ENCODE measurements at places on chromosomes 1 and 21.

- DNase-seq, result no peak
Observed at GRCh38 chr1:117631359-117632160, 25.7 kb downstream of the TENT5C start.

GRCh38 chr1:31523769-31524168 lies 52.5 kb upstream of the TINAGL1 start:
- DNase-seq, result no peak

- no peak for DNase-seq
Observed at GRCh38 chr21:45511007-45511406, 31.2 kb downstream of the SLC19A1 start.

GRCh38 chr1:85454214-85454613 lies 10.7 kb downstream of the DDAH1 start:
- no peak for DNase-seq

GRCh38 chr1:156063997-156064285 lies 3.0 kb downstream of the RAB25 start:
- DNase-seq, result no peak

GRCh38 chr1:224770336-224770693 lies 154.2 kb downstream of the CNIH3 start:
- DNase-seq, result no peak

DNA sequence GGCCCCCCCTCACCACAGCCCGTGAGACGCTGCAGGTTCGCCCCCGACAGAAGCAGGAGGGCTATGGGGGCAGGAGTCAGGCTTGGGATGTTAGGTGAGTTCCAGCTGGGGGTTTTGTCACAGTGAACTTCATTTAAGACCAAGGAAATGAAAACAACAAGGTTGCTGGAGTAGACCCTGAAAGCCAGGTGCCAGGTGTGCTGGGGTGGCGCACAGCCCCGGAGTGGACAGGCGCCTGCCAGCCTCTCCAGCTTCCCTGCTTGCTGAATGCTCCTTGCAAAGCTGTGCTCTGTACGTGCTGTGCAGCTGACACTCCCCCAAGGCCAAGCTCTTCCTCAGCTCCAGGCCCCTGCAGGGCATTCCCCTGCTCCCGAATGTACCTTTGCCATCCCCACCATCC lies 102.4 kb downstream of the PGBD5 start:
- no peak for DNase-seq

DNA sequence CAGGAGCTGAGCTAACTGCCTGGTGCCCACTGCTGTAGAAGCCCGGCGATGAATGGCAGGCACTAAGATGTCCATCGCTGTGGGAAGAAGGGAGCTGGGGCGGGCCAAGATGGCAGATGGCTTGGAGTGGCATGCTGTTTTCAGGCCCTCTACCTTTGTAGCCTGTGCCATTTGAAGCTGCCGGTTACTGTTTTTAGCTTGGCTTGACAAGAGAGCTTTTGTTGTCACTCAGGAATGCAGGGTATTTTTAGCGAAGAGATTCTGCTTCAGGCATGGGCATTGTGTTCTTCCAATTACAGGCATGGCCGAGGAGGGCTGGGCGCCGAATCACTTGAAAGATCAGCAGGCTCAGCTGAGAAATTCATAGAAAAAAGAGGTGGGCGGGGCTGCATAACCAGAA lies 348.7 kb downstream of the RPS6KC1 start:
- no peak for DNase-seq

DNA sequence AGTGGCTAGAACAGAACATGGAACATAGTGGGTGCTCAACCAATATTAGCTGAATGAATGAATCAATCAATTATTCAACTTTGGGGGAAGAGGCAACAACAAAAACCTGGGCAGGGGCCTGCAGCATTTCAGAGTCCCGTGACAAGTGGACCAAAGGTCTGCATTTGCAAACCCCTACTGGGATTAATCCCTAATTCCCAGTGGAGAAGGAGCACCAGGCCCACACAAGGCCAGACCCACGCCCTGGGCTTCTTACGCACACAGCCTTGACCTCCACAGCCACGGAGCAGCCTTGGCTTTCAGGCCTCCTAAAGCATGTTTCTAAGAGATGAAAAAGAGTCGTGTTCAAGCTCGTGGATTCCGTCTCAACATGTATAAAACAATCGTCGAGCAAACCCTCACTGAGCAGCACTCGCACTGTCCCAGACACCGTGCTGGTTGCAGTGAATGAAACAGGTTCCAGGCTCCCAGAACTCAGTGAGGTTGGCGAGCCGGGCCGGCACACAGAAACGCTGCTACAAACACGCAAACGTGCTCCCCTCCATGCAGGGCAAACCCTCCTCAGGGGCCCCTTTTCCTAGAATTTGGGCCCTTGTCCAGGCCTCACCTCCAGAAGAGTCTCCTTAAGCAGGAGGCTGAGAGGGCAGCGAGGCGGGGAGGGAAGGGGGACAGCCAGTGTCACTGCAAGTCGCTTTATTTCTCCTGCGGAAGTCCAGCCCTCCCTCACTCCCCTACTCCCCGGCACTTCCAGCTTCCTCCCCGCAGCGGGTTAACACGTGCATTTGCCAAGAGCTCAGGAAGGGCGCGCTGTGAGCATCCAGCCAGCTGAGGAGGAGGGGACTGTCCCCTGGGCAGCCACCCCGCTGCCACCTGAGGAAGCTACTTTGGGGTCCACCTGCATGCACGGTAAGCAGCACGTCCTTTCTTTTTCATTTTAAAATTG lies 556.4 kb downstream of the KIF26B start:
- DNase-seq, result no peak

DNA sequence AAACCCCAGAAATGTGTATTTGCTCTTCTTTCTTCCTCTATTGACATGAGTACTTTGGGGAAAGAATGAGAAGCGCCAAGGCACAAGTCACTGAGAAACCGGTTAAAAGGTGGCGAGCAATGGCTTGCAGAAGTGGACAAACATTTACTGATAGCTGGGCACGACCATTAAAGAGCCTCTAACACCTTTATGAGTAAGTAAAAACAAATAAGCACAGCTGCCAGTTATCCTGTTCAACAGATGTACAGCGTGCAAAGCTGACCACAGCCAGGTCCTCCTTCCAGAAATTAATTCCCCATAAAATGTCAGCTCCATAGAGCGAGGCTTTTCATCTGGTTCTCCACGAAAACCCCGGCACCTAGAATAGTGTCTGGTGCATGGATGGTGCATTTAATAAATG lies 72.7 kb downstream of the CAPZB start:
- DNase-seq, result no peak

GRCh38 chr1:222054416-222054815 lies 312.5 kb upstream of the DUSP10 start:
- no peak for DNase-seq

DNA sequence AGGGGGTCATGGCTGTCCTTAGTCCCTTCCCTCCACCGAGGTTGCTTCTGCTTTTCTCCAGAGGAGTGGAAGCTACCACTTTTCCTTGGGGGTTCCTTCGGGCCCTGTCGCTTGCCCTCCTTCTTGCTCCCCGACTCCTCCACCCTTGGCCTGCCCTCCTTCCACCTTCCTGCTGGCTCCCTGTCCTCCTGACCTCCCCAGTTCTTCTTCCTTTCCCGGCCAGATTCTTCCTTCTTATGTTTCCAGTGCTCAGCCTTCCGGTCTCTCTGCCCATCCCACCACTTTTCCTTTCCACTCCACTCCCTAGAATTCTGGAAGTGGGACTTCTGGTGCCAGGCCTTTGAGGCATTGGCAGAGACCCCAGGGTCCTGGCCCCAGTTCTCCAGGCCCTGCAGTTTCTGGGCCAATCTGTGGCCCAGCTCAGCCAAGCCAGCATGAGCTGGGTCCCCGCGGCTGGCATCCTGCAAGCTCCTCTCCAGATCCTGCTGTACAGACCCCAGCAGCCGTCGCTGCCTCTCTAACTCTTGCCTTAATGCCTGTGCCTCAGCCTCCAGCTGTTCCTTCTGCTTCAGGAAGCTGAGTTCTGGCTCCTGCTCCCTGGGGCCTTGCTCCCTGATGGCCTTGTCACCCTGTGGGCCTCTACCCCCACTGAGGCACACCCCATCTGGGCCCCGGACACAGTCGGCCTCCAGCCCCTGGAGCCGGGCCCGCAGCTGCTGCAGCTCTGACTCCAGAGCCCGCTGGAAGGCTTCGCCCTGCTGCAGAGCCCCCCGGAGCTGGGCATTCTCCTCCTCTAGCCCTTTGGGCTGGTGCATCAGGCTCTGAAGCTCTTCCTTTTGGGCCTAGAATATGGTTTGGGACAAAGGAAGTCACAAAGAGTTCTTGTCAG lies 9.7 kb upstream of the PMVK start:
- no peak for DNase-seq

DNA sequence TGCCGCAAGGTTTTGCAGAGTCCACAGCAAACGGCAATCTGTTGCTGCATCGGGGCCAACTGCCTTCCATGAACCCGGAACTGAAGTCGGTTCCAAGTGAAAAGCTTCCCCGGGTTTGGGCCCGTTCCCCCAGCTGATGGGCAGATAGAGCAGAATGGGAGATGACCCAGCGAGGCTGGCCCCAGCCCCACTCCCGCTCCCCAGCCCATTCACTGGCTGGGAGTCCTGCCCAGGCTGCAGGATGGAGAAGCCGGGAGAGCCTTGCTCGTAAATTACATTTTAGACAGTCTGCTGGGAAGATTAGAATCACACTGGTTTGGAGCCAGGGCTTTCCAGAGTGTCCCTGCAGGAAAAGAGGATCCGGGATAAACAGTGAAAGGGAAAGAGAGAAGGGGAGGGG lies 31.6 kb upstream of the PAX7 start:
- DNase-seq, result no peak

DNA sequence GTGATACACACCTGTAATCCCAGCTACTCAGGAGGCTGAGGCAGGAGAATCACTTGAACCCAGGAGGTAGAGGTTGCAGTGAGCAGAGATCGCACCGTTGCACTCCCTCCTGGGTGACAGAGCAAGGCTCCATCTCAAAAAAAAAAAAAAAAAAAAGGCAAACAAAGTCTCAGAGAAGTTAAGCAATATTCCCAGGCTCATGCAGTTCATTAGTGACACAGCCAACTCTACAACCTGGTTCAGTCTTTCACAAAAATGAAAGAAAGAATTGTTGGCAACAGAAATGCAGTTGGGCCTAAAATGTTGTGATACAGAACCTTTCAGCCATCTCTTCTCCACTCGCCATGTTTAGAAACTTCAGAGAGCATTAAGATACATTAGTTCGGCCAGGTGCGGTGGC lies 242.1 kb downstream of the LTN1 start:
- no peak for DNase-seq

GRCh38 chr1:248622570-248623001 lies 12.3 kb downstream of the OR2T11 start:
- DNase-seq, result no peak

DNA sequence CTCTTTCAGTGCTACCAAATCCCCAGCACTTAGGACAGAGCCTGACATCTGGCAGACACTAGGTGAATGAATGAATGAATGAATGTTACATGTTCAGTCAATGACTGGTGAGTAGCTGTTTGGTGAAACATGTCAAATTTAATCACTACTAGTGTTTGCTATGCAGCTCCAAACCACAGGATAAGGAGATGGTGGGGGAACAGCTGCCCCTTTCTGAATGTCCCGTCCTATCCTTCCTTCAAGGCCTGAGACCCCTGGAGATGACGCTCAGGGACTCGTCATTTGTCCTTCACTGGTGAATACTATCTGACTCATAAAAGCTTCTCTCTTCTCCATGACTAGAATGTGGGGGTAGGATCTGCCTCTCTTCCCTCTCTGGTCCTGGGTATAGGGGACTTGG lies 175.4 kb downstream of the HIVEP3 start:
- DNase-seq, result no peak

DNA sequence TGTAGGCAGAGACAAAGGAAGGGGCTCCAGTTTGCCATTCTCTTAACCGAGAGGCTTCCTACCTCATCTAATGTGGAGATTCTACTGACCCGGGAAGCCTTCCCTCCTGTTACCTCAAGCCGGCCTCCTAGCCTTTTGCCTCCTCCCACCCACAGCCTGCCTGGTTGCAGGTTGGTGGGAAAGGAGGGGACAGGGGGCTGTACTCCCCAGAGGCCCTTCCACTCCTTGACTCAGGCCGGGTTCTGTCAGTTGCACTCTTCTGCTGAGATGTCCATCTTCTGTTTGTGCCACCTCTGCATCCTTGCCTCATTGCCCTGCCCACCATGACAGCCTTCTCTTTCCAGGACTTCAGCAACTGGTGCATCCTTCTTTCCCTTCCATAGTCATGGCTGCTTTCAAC lies 98.0 kb upstream of the SLC44A3 start:
- DNase-seq, result no peak

DNA sequence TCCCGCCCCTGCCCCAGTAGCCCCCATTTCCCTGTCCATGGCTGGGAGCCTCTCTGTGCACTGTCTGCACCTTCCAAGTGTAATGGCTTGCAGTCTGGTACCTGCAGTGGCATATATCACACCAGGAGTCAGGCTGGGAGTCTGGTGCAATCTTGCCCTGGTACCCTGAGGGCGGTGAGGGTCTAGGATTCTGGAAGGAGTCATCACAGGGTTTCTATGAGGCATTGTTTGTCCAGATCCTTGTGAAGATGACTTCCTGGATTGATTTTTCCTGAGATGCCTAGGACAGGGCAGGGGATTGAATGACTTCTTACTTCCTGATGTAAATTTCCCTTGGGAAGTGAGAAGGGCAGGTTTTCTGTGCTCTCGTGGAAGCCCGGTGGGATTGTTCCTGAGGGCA lies 5.9 kb upstream of the PKP1 start:
- no peak for DNase-seq

GRCh38 chr1:23097316-23097715 lies 71.3 kb downstream of the LUZP1 start:
- DNase-seq, result no peak

Measured in activated CD4-positive, alpha-beta T cell treated with anti-CD3 and anti-CD28 coated beads, Interleukin-2, amount 50 U/mL, for 24 hours (primary cell).